Activated CD8-positive, alpha-beta memory T cell treated with anti-CD3 and anti-CD28 coated beads for 24 hours (primary cell): ENCODE measurements at places on chromosomes 5 and 9.
A peak's percentile ranks its signal among the peaks of the same experiment; 100 is the strongest.

- no peak for DNase-seq
These were observed 623.3 kb downstream of the RAB3C start for GRCh38 chr5:59206132-59206581.

GRCh38 chr9:71878327-71879274 is 32.4 kb downstream of the ABHD17B start:
- DNase-seq, result no peak

- DNase-seq, result no peak
These were observed 195.8 kb downstream of the ERCC6L2 start for GRCh38 chr9:96071076-96071814.

DNA sequence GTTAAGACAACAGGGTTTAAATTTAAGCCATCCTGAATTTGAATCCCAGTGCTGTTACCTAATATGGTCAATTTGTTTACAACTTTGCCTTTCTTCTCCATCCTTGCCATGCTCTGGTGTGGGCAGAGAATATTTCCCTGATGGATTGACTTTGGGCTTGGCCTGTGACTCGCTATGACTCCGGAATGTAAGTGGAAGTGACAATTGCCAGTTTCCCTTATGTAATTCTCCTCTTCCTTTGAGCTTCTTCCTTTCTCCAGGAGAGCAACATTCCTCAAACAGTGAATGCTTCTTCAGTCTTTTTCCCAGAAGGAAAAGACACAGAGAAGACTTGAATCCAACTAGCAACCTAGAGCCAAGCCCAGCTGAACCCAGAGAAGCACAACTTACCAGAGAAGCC is 159.1 kb downstream of the LURAP1L start:
- no peak for DNase-seq

DNA sequence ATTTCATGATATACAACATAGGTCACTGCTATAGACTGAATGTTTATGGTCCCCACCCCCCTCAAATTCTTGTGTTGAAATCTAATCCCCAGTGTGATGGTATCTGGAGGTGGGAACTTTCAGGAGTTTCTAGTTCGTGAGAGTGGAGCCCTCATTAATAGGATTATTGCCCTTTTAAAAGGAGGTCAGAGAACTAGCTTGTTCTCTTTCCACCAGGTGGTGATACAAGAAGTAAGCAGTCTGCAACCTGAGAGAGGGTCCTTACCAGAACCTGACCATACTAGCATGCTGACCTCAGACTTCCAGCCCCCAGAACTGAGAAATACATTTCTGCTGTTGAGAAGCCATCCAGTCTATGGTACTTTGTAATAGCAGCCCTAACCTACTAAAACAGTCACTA is 33.3 kb downstream of the TMEM161B start:
- DNase-seq, result no peak

- DNase-seq, result no peak
These were observed 87.2 kb downstream of the FSTL4 start for GRCh38 chr5:133525126-133525525.

DNA sequence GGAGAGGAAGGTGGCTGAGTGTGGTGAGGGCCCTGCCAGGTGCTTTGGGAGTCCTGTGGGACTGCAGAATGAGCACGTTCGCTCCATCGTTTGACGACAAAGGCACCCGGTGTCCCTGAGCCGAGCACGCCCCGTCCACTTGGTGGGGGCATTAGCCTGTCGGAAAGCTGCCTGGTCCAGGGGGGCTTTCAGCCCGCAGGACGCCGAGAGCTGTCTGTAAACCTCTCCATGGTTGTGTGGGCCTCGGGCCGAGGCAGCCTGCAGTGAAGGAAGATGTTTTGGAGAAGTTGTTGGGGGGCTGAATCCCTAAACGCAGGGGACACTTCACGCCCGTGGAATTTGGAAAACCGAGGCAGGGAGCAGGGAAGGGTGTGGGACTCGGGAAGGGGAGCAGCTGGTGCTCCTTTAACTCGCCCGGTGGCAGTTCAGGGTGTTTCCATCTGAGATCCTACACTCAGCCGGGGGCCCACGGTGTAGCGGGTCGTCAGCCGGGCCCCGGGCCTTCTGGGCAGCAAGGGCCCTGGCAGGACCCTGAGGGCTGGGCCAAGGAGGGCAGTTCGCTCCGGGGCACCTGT is 53.8 kb downstream of the MRPL36 start:
- DNase-seq, result no peak

DNA sequence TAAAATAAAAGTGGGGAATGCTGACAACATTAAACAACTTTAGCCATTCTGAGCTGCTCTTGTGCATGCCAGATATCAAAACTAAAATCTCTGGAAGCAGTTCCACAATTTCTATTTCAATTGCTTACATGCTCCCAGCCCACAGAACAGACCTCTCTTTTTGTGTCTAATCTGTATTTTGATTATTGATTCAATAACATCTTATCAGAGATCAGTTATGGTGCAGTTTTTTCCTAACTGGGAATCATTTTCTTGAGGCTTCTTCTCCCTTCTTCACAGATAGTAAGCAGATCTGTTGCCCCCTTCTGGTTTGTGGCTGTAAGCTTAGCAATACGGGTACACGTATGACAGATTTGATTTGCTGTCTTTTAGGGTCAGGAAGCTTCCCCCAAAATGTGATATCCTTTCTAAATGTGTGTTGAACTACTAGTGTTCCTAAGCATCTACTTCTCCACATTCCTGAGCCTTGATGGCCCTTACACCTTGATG is 39.4 kb downstream of the MRPS27 start:
- no peak for DNase-seq

GRCh38 chr5:151461312-151461711 is 13.9 kb downstream of the SLC36A1 start:
- DNase-seq, result no peak

GRCh38 chr9:7561527-7562080 is 238.0 kb downstream of the DMAC1 start:
- no peak for DNase-seq

GRCh38 chr9:117302487-117302886 is 112.4 kb downstream of the ASTN2 start:
- DNase-seq, result no peak

- no peak for DNase-seq
These were observed 6.2 kb downstream of the PARP8 start for GRCh38 chr5:50672663-50673062.

- no peak for DNase-seq
These were observed 34.4 kb downstream of the RAD50 start for GRCh38 chr5:132591145-132591544.

DNA sequence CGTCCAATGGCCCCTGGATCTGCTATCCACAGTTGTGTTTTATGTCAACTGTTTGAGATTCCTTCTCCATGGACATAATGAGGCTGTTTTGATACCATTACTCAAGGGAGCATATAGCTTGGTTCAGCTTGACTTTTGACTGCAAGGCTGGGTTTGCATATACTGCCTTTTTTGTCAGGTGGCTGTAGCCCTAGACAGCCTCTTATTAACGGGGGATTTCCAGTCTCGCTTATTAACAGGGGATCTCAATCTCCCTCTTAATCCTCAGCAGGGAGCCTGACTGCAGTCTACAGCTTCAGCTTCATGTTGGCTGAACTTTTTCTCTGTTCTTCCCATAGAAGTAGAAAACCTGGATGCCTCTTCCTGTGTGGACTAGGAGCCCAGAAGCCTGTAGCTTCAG is 73.7 kb upstream of the TNC start:
- no peak for DNase-seq

DNA sequence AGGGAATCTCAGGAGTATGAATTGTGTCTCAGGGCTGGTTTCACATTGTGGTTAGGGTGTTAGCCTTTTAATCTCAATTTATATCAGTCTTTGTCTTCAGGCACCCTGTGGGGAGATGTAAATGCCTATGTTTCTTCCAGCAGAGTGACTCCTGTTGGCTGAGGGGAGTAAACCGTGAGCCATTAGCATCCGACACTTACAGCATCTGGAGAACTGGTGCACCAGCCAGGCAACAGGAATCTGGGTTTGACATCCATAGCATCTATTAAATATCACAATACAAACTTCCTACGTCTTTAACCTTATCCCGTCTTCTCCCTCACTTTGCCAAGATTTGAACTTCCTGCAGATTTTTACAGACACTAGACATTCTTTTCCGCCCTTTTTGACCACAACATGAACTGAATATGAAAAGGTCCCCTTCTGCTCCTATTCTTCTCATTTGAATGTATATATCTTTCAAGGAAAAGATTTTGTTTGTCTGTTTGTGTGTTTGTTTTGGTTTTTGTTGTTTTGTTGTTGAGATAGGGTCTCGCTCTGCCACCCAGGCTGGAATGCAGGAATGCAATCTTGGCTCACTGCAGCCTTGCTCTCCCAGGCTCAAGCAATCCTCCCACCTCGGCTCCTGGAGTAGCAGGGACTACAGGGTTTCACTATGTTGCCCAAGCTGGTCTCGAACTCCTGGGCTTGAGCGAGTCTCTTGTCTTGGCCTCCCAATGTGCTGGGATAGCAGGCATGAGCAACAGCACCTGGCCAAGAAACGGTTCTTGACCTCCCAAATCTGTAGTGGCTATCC is 626.2 kb downstream of the TLR4 start:
- DNase-seq, result no peak

- DNase-seq, result no peak
These were observed 24.0 kb downstream of the TRIP13 start for GRCh38 chr5:916441-917293.

- no peak for DNase-seq
These were observed 336.5 kb downstream of the DIRAS2 start for GRCh38 chr9:90306158-90306557.

DNA sequence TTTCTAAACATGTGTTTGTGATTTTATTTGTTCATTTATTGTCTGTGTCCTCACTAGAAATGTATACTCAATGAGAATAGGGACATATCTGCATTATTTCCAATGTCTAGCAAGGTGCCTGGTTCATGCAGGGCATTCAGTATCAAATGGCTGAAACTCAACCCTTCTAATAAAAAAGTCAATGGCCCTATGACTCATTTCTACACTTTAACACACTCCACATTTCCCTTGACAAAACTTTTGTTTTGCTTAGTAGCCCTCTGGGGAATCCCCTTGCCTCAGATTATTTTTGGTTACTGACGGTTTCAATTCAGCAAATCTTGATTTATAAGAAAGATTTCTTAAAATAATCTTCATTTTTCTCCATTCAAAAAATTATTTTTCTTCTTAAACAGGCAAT is 206.0 kb upstream of the DMRTA1 start:
- DNase-seq, result no peak

DNA sequence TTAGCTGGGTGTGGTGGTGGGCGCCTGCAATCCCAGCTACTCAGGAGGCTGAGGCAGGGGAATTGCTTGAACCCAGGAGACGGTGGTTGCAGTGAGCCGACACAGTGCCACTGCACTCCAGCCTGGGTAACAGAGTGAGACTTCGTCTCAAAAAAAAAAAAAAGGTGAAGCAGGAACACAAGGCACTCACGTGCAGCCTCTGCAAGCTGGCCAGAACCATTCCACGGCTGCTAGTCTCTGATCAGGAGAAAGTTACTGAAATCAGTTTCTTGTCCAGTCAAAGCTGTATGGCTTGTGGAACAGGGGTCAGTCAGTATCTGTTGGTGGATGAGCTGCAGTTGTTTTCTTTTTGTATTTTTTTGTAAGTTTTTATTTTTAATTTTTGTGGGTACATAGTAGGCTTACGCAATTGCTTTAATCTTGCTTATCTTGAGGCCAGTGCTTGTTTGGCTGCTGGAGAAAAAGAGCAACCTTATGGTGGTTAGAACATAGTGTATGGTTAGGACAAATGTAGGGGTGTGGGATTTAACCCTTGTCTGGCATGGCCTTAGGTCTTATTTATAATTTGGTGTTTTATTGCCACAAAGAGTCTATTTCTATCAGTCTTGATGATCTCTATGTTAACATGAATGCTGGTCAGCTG is 32.7 kb upstream of the GTF2H2C start:
- no peak for DNase-seq

DNA sequence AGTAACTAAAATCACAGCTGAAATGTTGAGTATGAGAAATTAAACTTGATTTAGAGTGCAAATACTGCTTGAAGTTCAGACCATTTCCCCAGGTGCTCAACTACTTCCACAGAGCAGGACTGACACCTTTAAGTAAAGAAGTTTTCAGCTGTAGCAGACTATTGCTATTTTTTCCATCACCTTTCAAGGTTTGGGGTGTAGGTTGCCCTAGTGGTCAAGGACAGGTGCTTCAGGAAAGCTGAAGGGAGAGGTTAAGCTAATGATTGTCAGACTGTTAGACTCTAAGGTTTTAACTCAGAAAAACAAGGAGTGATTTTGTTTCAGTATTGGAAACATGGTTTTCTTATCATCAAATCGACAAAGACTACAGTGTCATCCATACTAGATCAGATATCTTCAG is 162.1 kb downstream of the CCDC192 start:
- DNase-seq, result no peak

DNA sequence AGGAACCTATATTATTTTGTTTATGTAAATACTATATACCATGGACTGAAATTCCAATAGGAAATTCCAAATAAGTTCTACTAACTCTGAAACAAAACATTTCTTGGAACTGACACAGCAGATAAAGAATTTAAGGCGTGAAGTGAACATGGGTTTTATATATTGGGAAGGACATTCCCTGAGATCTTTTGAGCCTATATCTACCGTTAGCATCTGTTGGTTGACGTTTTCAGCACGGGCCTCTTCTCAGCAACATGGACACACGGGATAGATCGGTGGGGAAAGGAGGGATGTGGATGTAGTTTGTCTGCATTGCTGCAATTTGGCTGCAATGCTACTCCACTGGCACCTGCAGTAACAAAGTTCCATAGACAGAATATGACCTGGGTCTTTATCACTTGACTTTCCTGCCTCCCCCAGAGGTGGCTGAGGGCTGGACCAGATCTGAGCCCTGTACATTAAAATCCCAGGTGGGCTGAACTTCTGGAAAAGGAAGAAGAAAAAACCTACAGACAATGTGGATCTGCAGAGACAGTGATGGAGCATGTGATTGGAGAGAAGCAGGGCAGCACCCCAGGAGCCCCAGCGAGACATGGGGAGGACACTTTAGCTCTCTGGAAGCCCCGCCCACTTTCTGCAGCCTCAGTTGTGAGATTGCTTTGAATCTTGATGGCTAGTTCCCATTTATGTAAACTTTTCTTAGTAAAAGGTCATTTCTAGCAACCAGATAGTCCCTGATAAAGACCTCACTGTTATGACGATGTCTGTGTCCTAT is 91.2 kb upstream of the CPEB4 start:
- DNase-seq, result no peak

GRCh38 chr5:180823346-180823745 is 20.7 kb upstream of the MGAT1 start:
- DNase-seq, result peak; percentile 43

DNA sequence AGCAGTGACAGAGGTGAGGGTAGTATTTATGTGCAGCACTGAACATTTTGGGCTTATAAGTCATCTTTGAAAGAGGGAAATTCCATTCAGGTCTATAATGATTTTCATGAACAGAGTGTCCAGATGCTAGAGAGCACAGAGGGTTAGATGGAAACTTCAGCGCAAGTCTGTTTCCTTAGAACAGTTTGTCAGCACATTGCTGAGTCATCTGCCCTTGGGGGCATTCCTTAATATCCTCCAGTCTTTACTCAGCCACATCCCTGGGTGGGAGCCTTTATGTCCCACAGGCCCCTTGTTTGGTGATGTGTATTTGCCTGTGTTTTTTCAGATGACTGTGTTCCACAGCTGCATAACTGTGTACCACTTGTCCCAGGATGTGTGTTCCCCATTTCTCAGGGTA is 138.5 kb upstream of the S1PR3 start:
- no peak for DNase-seq

- DNase-seq, result no peak
These were observed 48.3 kb upstream of the TRAF1 start for GRCh38 chr9:120974921-120975320.
